ENCODE measurements at places on chromosomes 4 and X. TPM values are rescaled to one million over a fixed set of nuclear protein-coding genes. Genes with fewer than 3 reads are reported as not detected.

DNA sequence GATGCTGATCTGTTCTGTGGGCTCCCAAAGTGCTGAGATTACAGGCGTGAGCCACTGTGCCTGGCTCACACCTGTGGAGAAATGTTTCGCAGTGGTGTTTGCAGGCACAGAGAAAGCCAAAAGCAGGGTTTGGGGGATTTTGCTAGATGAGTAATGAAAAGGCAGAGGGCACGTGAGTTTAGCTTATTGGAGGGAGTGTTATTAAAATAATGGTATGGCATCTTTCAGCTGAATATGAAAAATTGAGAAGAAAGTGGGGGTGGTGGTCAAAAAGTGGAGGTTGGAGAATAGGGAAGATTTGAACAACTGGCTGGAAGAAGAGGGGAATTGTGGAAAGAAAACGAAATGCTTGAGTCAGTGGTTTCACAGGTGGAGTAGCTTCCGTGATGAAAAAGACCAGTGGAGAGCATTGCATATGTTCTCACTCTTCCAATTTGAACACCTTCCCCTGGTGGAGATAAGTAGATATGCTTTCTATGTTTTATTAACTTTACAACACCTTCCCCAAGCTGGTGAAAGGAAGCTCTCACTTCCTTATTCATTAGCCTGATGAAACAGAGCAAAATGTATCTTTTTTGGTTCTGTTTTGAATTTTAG lies 1.1 kb upstream of the CHST7 start:
- no peaks in the 10 kb centered on the region for H3K36me3 ChIP-seq
- peaks cover 32% of the 10 kb centered on the region for H3K4me1 ChIP-seq
- peak overlapping the region; percentile 81 for H3K4me3 ChIP-seq
- peak; percentile 26 for DNase-seq
- peak overlapping the region; percentile 90 for H3K27ac ChIP-seq
- H3K27me3 ChIP-seq: peaks cover 5% of the 10 kb centered on the region

DNA sequence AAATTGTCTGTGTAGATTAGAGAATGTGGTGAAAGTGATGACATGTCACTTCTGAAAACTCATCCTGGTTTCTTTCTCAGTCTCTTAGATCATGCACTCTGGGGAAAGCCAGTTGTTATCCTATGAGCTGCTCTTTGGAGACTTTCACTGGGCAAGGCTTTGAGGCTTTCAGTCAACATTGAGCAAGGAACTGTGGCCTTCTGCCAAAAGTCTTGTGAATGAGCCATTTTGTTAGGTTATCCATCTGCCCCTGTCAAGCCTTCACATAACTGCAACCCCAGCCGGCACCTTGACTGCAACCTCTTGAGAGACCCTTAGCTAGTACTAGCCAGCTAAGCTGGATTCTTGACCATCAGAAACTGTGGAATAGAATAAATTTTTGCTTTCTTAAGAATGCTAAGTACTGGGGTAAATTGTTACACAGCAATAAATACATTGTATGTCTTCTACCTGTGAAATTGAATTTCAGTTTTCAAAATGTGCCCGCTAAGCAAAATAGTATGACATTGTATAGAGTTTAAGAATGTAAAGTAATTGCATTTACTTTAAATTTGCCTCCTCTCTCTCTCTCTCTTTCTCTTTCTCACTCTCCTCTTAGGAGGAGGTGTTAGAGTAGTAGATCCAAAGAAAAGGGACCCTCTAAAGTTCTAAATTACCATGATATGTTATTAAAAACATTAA lies 1273.0 kb downstream of the RAPGEF2 start:
- no peaks in the 10 kb centered on the region for H3K27me3 ChIP-seq
- H3K4me1 ChIP-seq: no peaks in the 10 kb centered on the region
- H3K4me3 ChIP-seq: no peak overlapping the region
- H3K27ac ChIP-seq: no peak overlapping the region

GRCh38 chr4:155617296-155617695 lies 49.4 kb upstream of the GUCY1A1 start:
- no peak for DNase-seq
- H3K27ac ChIP-seq: no peak overlapping the region
- H3K4me3 ChIP-seq: no peak overlapping the region

DNA sequence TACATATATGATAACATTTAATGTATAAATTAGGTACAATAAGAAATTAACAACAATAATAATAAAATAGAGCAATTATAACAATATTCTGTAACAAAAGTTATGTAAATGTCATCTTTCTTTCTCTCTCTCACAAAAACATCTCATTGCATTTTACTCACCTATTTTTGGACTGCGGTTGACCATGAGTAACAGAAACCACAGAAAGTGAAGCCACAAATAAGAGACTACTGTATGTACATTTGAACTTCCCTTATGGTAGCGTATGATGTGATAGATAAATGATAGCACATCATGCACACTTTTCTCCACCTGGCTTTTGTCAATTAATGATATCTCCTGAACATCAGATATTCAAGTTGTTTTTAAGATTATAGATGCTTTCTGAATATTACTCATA lies 80.5 kb downstream of the HNRNPD start:
- no peak overlapping the region for H3K27ac ChIP-seq
- no peaks in the 10 kb centered on the region for H3K36me3 ChIP-seq
- H3K4me3 ChIP-seq: peak overlapping the region; percentile 7
- H3K4me1 ChIP-seq: peaks cover 10% of the 10 kb centered on the region
- peaks cover 2% of the 10 kb centered on the region for H3K27me3 ChIP-seq
- peak; percentile 53 for DNase-seq

GRCh38 chr4:134160211-134160610 lies 41.4 kb downstream of the PABPC4L start:
- no peak overlapping the region for H3K27ac ChIP-seq
- H3K36me3 ChIP-seq: peaks cover 2% of the 10 kb centered on the region
- no peak for DNase-seq

DNA sequence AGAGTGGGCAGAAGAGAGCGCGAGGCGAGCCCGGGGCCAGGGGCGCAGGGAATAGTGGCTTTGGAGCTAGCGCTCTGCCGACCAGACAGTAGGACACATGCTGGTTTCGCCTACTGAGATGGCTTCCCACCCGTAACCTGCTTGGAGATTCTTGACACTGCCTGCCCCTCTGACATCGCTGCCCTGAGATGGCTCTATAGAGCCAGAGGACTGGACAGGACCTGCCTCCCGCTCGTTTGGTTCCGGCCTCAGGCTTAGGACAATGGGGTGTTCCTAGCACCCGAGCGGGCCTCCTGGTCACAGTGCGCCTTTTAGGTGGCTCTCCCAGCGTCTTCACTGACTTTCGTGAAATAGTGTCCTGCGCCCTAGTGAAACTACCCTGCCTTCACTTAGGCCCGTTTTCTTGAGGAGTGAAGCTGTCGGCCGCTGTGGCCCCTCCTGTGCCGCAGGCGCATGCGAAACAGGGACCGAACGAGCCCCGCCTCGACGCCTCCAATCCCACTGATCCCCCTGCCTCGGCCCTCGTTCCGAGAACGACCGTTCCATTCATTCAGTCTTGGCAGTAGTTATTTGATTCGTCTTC lies 608 bp downstream of the TAF1 start:
- H3K27ac ChIP-seq: peak overlapping the region; percentile 99
- peaks cover 14% of the 10 kb centered on the region for H3K27me3 ChIP-seq
- no peaks in the 10 kb centered on the region for H3K36me3 ChIP-seq

DNA sequence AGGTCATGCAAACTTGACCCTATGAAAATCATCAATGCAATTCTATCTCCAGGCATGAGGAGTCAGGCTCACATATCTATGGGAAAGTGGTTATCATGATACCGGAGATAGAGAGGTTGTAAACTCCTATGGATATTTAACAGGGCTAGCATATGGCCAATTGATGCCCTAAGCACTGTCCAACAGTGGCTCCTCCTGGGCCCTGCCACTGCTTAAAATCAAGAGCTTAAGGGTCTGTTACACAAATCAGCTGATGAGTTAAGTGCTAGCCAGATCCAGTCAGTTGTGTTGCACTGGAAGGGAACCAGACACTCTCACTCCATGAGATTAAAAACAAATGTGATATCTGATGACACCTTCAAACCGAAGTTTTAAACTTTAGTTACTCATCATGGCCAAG lies 337.6 kb downstream of the STIM2 start:
- H3K4me3 ChIP-seq: no peak overlapping the region
- no peaks in the 10 kb centered on the region for H3K36me3 ChIP-seq
- no peak for DNase-seq

DNA sequence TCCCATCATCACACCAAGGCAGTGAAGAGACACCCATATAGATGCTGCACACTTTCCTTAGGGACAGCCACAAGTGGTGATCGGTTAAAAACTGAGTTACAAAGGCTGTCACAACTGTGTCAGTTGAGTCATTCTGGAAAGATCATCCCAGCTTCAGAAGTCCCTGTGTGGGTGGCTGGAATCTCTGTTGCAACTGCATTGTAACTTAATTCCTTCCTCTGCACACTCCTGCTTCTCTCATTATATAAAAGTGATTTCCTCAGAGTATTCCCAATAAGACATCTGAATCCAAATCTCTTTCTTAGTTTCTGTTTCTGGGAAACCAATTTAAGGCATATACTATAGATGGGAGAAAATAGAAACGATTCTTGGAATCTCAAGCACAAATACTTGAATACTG lies 88.1 kb downstream of the FSTL5 start:
- no peak for DNase-seq
- no peaks in the 10 kb centered on the region for H3K36me3 ChIP-seq
- no peak overlapping the region for H3K4me3 ChIP-seq
- no peak overlapping the region for H3K27ac ChIP-seq

DNA sequence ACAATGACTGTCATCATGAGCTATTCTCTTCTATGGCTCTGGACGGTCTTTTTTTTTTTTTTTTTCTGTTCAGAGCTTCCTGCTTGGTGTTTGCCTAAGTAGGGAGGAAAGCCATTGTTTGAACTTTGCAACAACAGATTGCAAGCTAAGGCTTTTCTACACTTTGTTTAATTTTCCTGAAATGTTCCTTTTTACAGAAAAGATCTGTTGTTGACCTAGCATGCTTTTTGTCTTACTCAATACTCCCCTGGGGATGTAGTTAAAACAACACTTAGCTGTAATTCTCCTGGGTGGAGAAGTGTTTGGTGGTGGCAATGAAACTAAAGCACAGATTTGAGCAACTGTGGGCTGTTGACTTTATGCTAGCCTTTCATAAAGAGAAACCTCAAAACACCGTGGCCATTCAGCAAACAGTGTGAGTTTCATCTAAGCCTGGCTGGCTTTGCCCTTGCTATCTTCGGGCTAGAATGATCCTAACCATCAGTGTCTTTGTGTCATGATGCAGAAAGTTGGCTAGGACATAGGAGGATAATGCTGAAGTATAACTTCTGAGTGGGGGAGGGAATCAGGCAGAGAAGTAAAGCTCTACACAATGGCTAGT lies 110.5 kb downstream of the ANXA3 start:
- no peak for DNase-seq
- no peak overlapping the region for H3K4me3 ChIP-seq
- no peak overlapping the region for H3K27ac ChIP-seq
- peaks cover 20% of the 10 kb centered on the region for H3K4me1 ChIP-seq
- peaks cover under 1% of the 10 kb centered on the region for H3K27me3 ChIP-seq
- no peaks in the 10 kb centered on the region for H3K36me3 ChIP-seq

- H3K27ac ChIP-seq: no peak overlapping the region
- H3K27me3 ChIP-seq: no peaks in the 10 kb centered on the region
- no peaks in the 10 kb centered on the region for H3K36me3 ChIP-seq
- H3K4me3 ChIP-seq: no peak overlapping the region
- no peaks in the 10 kb centered on the region for H3K4me1 ChIP-seq
Measured at GRCh38 chr4:111268769-111269414, 646.0 kb upstream of the PITX2 start.

DNA sequence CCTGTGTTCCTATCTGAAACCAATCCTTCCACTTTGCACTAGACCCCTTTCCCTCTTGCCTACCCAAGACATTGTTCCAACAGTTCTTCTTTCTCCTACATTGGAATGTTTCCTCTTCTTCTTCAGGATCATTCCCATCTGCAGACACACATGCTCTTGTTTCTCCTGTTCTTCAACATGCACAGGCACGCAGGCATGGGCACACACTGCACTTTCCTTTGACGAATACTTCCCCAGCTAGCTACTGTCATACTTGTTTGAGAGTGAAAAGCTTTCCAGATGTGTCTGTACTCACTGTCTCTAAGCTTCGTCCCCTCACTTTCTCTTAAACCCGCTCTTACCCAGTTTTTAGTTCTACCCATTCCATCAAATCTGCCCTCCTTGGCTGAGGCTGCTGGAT lies 31.8 kb upstream of the ERVMER34-1 start:
- no peak for DNase-seq
- H3K27ac ChIP-seq: no peak overlapping the region
- no peaks in the 10 kb centered on the region for H3K27me3 ChIP-seq
- H3K36me3 ChIP-seq: no peaks in the 10 kb centered on the region

GRCh38 chr4:83125738-83126141 lies 11.2 kb upstream of the PLAC8 start:
- H3K4me1 ChIP-seq: peaks cover 36% of the 10 kb centered on the region
- peak overlapping the region; percentile 97 for H3K27ac ChIP-seq
- H3K36me3 ChIP-seq: no peaks in the 10 kb centered on the region
- peaks cover 13% of the 10 kb centered on the region for H3K27me3 ChIP-seq

GRCh38 chrX:12469296-12469695 lies 321.9 kb upstream of the PRPS2 start:
- H3K4me1 ChIP-seq: no peaks in the 10 kb centered on the region
- no peaks in the 10 kb centered on the region for H3K36me3 ChIP-seq
- H3K27ac ChIP-seq: no peak overlapping the region
- H3K27me3 ChIP-seq: peaks cover 8% of the 10 kb centered on the region

DNA sequence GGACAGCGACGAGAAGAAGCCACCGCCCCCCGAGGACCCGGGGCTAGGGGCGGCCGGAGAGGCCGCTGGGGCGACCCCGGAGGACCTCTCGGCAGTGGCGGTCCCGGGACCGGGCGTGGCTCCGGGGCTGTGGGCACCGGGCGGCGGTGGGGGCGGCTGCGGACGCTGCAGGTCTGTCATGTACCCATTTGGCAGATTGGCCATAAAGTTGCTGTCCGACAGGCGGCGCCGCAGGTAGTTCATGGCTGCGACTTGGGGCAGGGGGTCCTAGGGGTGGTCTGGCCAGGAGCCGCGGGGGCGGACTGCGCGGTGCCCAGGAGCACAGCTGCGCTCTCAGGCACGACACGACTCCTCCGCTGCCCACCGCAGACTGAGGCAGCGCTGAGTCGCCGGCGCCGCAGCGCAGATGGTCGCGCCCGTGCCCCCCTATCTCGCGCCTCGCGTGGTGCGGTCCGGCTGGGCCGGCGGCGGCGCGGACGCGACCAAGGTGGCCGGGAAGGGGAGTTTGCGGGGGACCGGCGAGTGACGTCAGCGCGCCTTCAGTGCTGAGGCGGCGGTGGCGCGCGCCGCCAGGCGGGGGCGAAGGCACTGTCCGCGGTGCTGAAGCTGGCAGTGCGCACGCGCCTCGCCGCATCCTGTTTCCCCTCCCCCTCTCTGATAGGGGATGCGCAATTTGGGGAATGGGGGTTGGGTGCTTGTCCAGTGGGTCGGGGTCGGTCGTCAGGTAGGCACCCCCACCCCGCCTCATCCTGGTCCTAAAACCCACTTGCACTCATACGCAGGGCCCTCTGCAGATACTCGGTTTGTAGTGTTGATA lies at the start of gene SYN1:
Gene SYN1 (minus strand): TSS at position 372 of the 817 bp plus-strand sequence. CDS start 129 bp downstream, at position 243.
- peak; percentile 83 for DNase-seq
- H3K36me3 ChIP-seq: no peaks in the 10 kb centered on the region
- no peaks in the 10 kb centered on the region for H3K4me1 ChIP-seq
- peak within 1 kb of the TSS; percentile 58 for H3K4me3 ChIP-seq

- no peaks in the 10 kb centered on the region for H3K36me3 ChIP-seq
- H3K27me3 ChIP-seq: no peaks in the 10 kb centered on the region
- no peak overlapping the region for H3K4me3 ChIP-seq
- no peaks in the 10 kb centered on the region for H3K4me1 ChIP-seq
- no peak overlapping the region for H3K27ac ChIP-seq
Measured at GRCh38 chr4:152950402-152951274, 14.5 kb downstream of the FHDC1 start.

BEND2 gene
- polyA plus RNA-seq: not detected

TSPAN7 gene
- 0.61 TPM for polyA plus RNA-seq

IRS4 gene
- polyA plus RNA-seq: not detected

RAB41 gene
- polyA plus RNA-seq: not detected

CT55 gene
- polyA plus RNA-seq: not detected

NUP62CL gene
- polyA plus RNA-seq: 1.3 TPM

ZMYM3 gene
- 5.6 TPM for polyA plus RNA-seq

C4orf51 gene
- polyA plus RNA-seq: not detected

All from immature natural killer cell (primary cell).